ENCODE measurements at places on chromosomes 7 and 10. TPM values are rescaled to one million over a fixed set of nuclear protein-coding genes. Genes with fewer than 3 reads are reported as not detected.

DNA sequence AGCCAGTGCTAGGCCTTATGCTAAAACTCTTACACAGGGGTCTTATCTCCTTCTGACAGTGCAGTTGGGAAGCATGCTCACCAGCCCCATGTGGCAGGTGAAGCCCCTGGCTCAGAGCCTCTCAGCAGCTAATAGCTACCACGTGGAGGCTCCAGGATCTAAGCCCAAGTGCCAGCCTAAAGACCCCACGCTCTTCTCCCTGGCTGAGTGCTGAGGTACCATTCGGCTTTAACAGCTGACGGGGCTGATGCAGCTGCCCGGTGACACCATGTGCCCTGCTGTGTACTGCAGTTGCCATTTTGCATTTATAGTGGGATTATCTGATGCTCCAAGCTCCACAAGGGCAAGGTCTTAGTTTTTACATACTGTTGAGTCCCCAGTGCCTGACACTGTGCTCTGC is 515.7 kb upstream of the GALNT17 start:
- no peak for DNase-seq

DNA sequence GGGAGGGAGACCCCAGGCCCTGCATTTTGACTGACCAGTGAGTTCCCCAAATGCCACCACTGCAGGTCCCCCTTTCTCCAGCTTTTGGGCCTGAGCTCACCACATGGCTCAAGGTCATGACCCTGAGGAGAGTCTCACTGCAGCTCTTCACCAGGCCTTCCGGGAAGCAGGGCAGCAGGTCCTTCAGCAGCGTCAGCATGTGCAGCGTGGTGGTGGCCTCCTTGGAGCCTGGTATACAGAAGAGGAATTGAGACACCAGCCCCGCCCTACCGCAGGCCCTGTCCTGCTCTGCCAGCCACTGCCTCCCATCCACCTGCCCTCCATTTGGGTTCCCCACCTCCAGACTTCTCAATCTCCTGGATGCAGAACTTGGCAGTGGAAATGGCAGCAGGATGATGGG is 13.0 kb downstream of the RRP12 start:
- no peak for DNase-seq

GRCh38 chr10:44471410-44471809 is 86.5 kb upstream of the CXCL12 start:
- no peak for DNase-seq

GRCh38 chr10:72830625-72831024 is 62.9 kb upstream of the OIT3 start:
- no peak for DNase-seq

DNA sequence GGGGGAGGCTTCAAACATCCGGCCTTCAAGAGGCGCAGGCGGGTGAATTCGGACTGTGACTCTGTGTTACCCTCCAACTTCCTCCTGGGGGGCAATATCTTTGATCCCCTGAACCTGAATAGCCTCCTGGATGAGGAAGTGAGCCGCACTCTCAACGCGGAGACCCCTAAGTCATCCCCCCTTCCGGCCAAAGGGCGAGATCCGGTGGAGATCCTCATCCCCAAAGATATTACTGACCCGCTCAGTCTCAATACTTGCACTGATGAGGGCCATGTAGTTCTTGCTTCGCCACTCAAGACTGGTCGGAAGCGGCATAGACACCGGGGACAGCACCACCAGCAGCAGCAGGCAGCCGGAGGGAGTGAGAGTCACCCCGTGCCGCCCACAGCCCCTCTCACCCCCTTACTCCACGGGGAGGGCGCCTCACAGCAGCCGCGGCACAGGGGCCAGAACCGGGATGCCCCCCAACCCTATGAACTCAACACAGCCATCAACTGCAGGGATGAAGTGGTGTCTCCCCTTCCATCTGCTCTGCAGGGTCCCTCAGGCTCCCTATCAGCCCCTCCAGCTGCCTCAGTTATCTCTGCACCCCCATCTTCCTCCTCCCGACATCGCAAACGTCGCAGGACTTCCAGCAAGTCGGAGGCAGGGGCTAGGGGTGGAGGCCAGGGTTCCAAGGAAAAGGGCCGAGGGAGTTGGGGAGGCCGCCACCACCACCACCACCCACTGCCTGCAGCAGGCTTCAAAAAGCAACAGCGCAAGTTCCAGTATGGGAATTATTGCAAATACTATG is 1.1 kb downstream of the MEPCE start:
- no peak for DNase-seq

GRCh38 chr7:34190299-34190698 is 285.0 kb downstream of the BMPER start:
- no peak for DNase-seq

Gene PSAP
- 497 TPM for total RNA-seq

Gene NIPSNAP2
- 67.5 TPM for total RNA-seq

Data from A172 (cell line).